ENCODE measurements at places on chromosomes 3 and 15.
A peak's percentile ranks its signal among the peaks of the same experiment; 100 is the strongest.

GRCh38 chr3:183487896-183488295 lies 59.5 kb upstream of the MCF2L2 start:
- no peak for DNase-seq

DNA sequence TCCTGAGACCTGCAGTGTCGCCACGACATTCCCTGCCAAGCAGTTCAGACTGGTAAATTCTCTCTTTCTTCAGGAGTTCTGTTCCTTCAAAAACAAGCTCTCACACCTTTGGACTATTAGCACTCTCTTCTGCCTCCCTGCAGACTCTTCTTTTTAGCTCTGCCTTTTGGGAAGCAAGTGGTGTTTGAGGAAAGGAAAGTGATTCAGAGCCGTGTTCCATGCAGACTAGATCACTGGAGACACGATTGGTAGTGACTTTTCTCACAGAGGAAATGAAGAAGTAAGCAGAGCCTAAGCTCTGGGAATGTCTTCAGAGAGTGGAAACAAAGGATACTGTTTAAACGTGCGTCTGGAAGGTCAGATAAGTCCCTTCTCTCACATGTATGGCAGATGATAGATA lies 270.6 kb upstream of the TPRG1 start:
- DNase-seq = no peak

- peak; percentile 21 for DNase-seq
Measured at GRCh38 chr15:45892182-45892581, 257.4 kb downstream of the SQOR start.

DNA sequence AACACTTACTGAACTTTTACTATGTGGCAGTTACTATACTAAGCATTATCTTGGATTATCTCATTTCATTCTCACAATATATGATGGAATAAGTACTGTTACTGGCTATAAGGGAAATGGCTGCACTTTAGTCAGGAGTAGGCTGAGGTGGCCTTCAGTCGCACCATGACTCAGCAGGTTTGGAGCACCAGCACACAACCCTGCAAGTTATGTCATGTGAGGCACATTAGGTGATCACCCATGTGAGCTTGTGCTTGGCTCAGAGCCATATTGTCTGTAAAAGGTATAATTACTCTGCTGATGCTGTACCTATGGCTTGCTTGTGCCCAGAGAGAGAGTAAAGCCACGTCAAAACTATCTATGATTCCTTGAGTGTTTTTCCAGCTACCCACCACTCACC lies 54.1 kb upstream of the TIPARP start:
- no peak for DNase-seq

GRCh38 chr3:128914966-128915645 lies 35.7 kb downstream of the ACAD9 start:
- DNase-seq = no peak

DNA sequence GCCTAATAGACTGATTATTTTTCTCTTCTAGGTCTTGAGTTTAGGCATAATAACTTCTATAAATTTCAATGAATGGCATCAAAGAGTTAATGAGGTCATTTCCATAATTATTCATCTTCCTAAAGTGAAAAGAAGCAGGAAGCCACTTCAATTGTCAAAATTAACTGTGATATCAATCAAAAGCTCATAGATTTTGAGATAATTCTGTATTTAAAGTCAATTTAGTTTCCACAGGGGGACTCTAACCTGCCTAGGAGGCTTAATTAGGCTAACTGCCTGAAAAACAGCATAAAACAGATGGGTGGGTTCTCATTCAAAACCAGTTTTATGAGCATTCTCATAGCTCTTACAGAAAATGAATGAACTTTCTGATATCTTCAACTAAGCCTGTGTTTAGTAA lies 177.8 kb downstream of the OTOL1 start:
- no peak for DNase-seq

DNA sequence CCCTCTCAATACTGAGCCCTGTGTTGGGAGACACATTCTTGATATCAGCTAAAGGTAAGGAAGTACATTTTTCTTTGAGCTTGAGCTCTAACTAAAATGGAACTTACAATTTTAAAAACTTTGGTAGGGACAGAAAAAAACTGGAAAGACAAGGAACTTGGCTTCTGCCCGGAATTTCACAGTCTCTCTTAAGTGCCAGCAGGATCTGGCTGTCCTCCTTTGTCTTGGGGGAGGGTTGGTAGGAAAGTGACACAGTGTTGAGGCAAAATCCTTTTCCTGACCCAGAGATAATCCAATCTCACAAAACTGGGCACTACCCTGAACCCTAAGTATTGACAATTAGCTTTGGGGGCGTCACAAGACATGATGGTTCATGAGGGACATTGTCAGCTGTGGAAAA lies 45.3 kb downstream of the ZPLD1 start:
- no peak for DNase-seq

DNA sequence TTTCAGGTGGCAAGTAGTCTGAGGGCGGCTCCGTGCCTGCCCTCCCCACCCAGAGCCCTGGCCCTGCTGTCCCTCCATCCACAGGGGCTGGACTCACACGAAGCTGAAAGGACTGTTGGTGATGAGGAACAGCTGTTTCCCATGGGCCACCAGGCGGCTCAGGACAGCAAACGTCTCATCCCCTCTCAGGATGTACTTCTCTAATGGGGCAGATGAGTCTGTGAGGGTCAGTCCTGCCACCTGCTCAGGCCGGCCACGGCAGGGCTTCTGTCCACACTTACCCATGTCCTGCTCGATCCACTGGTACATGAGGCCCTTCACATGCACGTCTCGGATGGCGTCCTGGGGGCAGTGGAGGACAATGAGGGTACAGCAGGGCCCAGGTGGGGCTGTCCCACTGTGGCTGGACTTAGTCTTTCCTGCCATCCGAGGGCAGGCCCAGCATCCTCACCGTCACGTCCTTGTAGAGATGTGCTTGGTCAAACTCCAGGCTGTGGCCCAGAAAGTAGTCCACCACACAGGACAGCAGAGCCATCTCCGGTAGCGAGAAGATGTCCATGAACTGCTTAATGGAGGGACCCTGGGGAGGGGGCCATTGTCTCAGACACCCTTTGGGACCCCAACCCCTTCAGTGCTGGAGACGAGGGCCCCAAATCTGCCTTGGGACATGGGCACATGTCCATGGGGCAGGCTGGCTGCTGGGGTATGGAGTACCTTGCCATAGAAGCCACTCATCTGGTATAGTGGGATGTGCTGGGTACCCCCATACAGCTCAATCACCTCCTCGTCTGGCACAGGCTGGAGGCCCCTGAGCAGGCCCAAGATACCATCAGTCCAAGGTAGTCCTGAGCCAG lies 5.7 kb downstream of the NT5DC2 start:
- no peak for DNase-seq

GRCh38 chr3:195059006-195059350 lies 212.0 kb downstream of the XXYLT1 start:
- no peak for DNase-seq
